CD14-positive monocyte (primary cell): ENCODE measurements at places on chromosomes 12 and 14.

DNA sequence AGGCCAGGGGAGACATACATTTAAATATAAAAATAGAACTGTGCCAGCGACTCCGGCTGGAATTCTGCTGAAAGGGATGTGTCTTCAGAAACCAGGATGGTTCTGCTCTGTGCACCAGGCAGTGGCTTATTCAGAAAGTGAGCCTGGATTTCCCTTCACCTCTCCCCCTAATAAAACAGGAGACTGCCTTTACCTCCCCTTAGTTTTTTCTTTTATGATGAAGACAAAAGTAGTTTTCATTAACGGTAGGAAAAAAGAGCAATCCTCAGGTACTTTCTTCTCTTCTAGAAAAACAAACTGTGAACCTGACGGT, 346 bp downstream of the SLC7A8 start:
- DNase-seq = no peak

GRCh38 chr14:54890788-54891187, 11.8 kb downstream of the GCH1 start:
- peak; percentile 52 for DNase-seq

GRCh38 chr12:88207921-88208620, 66.0 kb downstream of the TMTC3 start:
- no peak for DNase-seq

- DNase-seq = no peak
Observed at GRCh38 chr14:23362200-23362599, 2.8 kb downstream of the EFS start.

DNA sequence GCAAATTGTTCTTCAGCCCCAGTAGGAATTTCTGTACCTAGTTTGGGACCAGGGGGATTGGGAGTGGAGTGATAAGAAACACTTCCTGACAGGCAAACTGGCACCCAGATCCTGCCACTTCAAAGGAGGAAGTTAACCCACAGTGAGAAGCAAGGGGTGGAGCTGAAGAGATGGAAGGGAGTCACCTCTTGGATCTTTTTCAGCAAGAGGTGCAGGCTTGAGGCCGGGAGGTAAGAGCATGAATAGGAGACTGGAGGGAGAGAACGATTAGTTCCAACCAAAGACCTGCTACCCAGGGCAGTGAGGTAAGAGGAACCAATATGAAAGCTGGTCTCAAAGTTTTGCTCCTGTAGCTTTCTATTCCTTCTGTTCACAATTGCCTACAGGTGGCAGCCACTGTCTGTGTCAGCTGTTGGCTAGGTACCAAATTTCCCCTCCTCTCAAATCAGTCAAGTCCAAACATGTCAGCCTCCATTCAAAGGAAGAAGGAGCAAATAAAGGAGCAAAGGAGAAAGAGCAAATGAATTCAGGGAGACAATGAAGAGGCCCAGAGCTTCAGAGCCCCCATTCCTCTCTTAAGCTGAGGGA, 14.9 kb upstream of the TAC3 start:
- peak; percentile 42 for DNase-seq

DNA sequence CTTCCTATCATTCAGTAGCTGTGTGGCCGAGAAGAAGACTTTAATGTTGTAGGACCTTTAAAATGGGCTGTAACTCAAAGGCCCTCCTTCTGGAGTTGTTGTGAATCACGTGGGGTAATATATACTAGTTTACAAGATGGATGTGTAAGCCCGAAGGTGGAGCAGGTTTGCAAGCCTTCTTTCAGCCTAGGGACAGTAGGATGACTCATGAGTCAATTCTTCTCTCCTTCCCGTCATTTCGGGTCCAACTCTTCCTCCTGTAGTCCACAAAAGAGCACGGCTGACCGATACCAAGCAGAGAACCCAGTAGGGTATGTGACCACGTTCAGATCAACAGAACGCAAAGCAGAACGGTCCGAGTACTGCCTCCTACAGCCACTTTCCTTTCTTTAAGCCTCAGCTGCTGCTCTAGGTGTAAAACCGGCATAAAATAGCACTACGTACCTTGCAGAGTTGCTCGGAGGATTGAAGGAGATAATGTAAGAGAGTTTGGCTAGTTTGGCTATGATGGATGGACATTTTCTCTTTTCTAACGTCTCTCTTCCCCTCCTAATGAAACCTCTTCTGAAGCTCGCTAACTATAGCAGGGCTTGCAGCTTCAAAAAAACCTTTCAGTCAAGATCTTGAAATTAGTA, 1.3 kb upstream of the RASSF3 start:
- peak; percentile 85 for DNase-seq

- peak; percentile 68 for DNase-seq
Observed at GRCh38 chr12:131511391-131511802, 199.5 kb upstream of the SFSWAP start.

GRCh38 chr14:92287987-92288386, 35.0 kb upstream of the SLC24A4 start:
- DNase-seq = no peak

DNA sequence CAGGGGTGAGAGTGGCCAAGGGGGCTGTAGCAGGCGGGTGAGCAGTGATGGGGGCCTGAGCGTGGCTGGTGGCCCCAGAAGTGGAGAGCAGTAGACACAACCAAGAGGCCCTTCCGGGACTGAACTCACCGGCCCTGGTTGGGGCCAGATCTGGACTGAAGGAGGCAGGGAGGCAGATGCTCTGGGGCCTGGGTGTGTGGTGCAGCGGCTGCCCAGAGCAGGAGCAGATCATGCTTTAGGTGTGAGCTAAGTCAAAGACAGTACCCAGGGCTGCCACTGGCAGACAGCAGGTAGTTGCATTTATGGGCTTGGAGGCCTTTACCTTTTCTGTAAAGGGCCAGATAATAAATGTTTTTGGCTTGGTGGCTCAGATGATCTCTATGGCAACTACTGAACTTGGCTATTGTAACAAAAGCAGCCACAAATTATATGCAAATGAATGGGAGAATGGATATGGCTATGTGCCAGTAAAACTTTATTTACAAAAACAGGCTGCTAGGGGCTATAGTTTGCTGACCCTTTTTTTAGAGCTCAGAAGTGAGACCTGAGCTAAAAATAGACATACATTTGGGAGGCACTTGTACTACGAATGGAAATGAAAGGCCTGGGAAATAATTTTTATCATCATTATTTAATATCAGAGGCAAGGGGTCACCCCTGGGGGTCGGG, 25.6 kb downstream of the SETD1B start:
- no peak for DNase-seq
